ENCODE measurements at places on chromosomes 1 and 21.

DNA sequence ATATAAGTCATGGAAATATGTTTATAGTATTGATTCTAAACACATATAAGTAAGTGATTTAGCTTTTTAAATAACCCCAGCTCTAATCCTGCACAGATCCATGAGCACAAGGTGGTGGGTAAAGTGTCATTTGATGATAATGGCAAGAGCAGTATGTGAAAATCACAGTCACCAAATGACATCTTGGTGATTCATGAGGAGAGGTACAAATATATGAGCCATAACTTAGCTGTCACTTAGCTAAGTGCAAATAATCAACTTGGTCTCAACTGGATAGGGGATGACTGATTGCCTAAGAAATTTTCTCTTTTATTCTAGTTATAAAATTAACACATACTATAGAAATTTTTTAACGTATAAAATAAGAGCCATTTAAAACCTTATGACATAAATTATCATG lies 198.1 kb downstream of the ZZZ3 start:
- DNase-seq: no peak

GRCh38 chr1:81304187-81304586 lies 496.5 kb upstream of the ADGRL2 start:
- no peak for DNase-seq

GRCh38 chr1:165759095-165759494 lies 9.6 kb downstream of the TMCO1 start:
- no peak for DNase-seq

GRCh38 chr1:113241237-113241636 lies 149.1 kb upstream of the MAGI3 start:
- DNase-seq: no peak

DNA sequence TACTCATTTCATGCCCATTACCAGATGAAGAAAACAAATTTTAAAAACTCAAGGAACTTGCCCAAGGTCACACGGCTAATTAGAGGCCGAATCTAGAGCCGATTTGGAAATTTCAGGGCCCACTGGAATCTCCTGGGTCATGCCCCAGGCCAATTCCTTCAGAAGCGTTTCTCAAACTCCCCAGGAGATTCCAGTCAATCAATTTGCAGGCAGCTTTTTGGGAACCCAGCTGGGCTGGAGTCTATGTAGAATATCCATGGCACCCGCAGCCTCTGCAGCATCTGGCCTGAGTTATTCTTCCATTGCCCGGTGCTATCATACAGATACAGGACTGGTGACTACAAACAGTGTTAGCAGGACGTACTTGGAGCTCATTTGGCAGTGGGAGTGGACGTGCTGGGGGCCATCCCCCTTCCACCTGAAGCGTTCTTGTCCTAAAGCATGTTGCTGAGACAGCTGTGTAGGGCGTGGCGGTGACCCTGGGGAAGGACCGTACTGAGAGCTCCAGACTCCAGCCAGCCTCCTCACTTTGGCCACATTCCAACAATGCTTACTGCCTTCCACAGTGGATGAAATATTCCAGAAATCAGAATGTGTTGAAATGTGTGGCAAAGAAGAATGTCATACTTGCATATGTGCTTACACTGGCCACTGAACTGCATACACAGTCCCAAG lies 38.3 kb downstream of the ABCG1 start:
- DNase-seq: no peak

DNA sequence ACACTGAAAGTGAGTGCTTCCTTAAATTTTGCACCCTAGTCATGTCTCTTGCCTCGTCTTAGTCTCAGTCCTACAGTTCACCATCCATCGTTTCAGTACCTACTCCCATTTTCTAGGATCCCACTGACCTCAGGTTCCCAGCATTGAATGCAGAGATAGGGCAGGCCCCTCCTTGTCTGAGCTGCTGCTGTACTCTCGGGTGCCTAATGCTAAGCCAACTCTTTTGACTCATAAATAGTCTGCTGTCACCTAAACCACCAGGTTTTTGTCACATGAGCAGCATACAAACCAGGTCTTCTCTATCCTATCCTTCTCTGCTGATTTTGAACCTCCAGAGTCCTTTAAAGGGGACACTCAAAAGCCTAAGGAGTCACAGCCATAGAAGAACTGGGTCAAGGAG lies 3.0 kb downstream of the ARHGAP30 start:
- no peak for DNase-seq

DNA sequence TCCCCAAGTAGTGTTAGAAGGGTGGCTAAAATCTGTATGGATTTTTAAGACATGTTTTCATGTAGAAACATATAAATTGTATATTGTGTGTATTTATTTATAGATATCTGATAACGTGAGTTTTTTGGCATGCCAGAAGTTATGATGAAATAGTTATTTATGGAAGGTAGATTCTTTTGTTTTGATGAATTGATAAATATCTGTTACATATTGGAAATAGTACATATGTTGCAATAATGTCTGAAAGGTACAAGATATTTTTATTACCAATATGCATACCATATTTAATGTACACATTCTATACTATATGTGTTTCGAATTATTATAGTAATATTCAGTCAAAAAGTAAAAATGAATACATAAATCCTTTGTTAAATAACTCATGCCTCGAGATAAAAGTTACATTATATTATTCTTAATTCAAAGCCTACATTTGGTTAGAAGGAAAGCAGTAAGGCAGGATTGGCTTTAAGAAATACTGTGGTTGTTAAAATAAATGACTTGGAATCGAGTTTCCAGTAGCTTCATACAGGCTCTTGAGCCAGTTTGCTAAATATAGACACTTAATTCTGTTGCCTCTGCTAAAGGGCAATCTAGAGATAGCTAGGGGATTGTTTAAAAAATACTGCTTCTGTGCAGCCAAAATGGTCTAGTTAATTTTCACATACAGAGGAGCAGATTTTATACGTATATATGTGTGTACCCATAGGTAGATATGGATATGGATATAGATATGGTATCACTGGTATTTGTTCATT lies 1175.1 kb upstream of the B3GALT2 start:
- DNase-seq: no peak

DNA sequence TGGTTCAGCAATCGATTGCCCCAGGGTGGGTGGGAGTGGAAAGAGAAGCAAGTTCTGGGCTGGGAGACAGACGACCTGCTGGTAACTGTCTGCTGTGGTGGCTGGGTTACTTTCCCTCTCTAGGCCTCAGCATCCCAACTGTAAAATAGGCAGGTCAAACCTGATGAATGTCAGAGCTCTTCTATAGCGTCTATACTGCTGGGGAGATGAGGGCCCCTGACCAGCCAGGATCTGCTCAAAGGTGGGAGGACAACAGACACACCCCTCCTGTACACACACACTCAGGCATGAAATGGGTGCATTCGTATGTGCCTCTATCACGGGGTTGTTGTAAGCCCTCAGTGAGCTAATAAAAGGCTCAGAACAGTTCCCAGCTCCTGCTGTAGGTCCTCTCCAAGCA lies 12.7 kb upstream of the EPHB2 start:
- DNase-seq: no peak

GRCh38 chr1:174890024-174890423 lies 109.7 kb upstream of the CACYBP start:
- DNase-seq: no peak

- DNase-seq: no peak
Observed at GRCh38 chr21:37855647-37856625, 60.3 kb downstream of the KCNJ6 start.

DNA sequence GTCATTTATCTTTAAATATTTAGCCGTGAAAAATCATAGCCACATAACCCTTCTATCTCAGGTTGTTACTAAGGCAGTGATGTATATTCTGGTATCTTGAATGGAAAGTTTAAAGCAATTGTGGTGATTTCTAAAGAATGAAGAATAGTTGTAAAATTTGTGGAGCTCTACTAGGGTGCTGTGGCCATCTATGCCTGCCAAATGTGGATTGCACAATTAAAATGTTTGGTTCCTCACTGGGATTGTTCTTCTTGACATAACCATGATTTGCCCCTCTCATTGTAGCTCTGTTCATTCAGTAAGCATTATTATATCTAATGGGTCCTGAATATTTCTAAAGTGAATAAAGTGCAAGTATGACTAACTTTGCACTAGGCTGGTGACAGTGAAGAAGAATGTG lies 50.1 kb downstream of the AK4 start:
- no peak for DNase-seq

DNA sequence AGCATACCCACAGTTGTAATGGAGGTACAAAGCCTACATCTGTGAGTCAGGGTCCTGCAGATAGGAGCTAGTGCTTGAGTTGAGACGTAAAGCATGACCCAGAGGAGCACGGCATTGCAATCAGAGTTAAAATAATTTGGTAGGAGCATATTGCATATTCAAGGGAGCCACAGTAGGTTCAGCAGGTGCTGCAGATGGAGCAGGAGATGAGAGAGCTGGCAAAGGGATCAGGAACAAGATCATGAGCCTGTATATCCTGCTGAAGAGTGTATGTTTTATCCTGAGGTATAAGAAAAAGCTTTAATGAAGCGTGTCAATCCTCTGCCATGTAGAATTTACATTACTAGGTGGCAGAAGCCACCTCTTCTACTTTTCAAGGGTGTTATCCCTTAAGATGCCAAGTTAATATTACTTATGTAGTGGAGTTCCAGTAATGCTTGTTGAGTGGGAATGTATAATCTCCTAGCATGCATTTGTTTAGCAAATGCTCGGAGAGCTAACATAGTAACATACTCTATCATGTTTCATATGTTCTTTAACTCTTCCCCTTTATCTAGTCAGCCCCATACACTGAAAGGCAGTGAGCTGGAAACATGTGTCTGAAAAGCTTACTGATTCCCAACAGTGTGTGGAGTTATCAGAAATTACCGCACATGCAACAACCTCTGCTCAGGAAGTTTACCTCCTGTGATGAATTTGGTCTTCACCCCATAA lies 300.3 kb downstream of the GRIK1 start:
- no peak for DNase-seq

- no peak for DNase-seq
Observed at GRCh38 chr1:192936313-192937018, 122.7 kb downstream of the UCHL5 start.

GRCh38 chr1:23793018-23793781 lies 2.3 kb downstream of the LYPLA2 start:
- peak; percentile 73 for DNase-seq

DNA sequence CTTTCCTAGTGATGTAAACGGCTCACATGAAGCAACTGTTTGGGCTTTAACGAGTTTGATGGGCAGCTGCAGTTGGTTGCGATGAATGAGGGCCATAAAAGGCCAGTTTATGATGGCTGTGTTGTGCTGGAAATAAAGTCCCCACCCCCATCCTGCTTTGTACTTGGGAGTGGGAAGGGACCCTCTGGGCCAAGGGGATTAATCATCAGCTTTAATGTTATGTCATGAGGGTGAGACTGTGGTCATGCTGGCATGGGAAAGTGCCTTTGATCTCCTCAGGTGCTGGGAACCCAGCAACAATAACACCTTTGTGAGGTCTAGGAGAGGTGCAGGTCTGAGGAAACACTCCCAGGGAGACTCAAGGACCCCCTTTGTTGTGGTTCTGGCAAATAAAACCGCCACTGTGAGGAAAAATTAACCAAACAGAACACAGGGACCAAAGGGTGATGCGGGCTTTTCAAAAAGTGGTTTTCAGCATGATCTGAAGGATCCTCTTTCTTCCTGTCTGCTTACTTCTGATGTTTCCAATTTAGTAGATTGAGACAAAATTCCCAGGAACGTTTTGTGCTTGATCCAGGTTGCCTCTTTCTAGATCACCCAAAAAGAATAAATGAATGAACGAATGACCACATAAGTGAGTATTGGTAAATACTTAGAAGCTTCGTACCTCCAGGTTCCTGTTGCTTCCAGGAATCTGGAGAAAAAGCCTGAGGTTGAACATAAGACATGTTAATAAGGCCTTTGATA lies 257.8 kb upstream of the HOOK1 start:
- no peak for DNase-seq

DNA sequence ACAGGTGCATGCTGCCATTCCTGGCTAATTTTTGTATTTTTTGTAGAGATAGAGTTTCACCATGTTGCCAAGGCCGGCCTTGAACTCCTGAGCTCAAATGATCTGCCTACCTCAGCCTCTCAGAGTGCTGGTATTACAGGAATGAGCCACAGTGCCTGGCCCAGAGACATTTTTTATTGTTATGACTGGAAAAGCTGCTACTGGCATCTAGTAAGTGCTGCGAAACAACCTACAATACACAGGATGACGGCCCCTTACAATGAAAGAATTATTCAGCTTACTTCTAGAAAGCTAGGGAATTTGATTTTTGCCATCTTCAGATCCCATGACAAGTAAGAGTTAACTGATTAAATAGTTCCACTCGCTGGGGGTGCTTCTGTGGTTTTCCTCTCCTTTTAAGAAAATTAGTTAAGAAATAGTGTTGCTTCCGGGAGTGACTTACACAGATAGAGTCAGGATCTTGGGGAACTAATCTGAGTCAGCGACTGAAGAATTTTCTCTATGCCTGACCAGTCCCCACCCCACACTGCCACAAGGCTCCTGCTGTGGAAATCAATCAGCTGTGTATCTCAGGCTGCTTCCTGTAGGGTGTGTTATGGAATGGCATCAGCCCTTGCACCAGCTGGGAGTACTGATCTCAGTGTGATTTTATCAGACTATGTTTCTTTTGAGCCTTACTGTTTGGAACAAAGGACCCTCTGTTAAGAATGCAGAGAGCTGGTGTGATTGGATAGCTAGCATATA lies 93.0 kb upstream of the BMP8A start:
- peak; percentile 34 for DNase-seq

DNA sequence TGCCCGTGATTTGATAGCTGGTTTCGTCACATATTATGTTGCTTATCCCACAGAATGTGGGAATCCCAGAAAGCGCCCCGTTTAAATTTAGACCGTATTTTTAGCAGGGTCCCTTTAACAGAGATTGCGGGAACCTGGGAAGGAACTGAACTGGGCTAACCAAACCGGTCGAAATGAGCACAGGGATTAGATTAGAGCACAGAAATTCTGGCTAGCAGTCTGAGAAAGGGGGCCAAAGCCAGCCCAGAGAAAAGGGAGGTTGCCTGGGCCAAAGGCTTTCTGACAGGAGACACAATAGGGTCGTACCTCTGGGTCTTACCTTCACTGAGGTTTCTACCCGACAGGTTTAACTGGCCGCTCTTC lies 327 bp downstream of the LRRC40 start:
- DNase-seq: no peak

- no peak for DNase-seq
Observed at GRCh38 chr1:6858596-6858995, 73.3 kb downstream of the CAMTA1 start.

DNA sequence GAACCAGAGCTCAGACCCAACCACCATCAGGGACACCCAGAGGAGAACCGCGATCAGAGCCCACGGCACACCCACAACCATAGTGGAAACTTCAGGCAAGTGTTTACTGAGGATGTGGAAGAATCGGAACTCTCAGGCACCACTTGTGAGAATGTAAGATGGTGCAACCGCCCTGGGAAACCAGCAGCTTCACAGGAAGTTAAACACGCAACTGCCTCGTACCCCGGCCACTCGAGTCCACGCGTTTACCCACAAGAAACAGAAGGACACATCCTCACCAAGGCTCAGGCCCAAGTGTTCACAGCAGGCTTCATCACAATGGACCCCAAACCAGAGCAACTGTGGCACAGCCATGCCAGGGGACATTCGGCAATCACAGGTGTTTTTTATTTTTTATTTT lies 51.4 kb upstream of the COL6A2 start:
- no peak for DNase-seq

All from H7 (cell line).